LNCaP clone FGC (cell line): ENCODE measurements at places on chromosomes 6 and 20.
A peak's percentile ranks its signal among the peaks of the same experiment; 100 is the strongest.

DNA sequence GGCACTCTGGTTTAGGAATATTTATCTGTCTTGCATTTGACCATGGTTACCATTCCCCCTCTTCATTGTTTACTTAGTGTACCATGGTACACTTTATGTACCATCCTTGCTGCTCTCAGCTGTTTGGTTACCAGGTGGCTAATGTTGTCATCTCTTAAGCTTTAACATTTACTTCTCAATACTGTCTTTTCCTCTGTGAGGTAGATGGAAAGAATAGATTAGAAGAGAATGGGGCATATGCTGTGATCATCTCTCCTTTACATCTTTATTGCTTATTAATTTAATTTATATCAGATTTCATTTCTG, 109.2 kb downstream of the NCOA3 start:
- no peak for DNase-seq

DNA sequence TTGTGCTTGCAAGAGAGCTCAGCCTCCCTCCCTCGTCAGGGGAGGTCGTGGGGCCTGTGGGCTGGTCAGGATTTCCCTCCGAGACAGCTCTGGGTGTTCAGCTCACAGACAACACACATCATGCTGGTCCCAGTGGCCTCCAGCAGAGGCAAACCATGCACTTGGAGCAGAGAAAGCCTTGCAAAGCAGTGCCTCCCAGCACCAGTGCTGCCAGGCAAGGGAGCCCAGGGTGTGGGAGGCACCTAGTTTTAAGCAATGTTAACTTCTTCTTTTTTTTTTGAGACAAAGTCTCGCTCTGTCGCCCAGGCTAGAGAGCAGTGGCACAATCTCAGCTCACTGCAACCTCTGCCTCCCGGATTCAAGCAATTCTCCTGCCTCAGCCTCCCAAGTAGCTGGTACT, 34.0 kb upstream of the INSM1 start:
- no peak for DNase-seq

DNA sequence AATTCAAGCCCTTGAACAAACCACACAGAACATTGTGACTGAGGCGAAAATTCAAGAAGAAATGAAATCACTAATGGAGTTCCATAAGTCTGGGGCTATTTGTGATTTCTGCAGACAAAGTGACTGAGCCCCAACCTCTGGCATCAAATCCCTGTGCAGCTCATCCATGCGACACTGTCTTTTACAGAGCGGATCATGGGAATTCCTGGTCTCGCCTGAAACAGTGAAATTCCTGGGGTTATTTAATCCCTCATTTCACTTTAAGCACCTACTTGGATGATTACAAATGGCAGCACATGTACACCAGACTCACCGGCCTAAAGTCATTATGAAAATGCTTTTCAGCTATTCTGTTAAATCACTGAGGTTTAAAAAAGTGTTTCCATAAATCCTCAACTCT, 102.4 kb upstream of the CDH4 start:
- no peak for DNase-seq

GRCh38 chr6:169096388-169096787, 157.3 kb downstream of the THBS2 start:
- no peak for DNase-seq

DNA sequence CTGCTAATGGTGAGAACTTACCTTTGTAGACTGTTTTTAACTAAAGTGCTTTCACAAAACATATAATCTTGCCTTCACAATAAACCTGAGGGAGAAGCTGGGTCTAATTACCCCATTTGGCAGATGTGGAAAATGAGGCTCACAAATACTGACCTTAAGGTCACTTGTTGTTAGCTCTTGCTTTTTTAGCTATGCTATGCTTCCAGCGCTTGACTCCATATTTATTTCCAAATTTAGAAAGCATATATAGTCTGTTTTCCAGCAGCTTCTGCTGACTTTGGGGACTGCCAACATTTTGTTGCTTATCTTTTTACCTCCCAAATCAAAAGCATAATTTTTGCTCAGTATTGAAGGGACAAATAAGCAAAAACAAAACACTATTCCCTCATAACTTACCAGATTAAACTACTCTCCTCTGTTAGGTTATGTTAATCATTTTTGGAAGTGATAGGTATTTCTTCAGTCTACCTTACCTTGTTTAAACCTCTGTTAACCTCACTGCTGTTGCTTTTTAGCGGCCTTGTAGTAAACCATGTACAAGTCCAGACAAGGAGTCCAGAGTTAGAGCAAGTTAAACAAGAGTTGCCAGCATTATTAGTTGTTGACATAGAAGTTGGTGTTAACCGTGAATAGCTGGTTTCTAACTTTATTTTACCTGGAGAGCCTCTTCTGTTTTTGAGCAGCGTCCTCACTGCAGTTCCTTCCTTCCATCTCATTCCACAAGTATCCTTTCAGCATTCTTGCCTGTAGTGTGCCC, 4.9 kb upstream of the BTBD3 start:
- no peak for DNase-seq

- no peak for DNase-seq
Measured at GRCh38 chr6:53929041-53929820, 134.4 kb downstream of the LRRC1 start.

DNA sequence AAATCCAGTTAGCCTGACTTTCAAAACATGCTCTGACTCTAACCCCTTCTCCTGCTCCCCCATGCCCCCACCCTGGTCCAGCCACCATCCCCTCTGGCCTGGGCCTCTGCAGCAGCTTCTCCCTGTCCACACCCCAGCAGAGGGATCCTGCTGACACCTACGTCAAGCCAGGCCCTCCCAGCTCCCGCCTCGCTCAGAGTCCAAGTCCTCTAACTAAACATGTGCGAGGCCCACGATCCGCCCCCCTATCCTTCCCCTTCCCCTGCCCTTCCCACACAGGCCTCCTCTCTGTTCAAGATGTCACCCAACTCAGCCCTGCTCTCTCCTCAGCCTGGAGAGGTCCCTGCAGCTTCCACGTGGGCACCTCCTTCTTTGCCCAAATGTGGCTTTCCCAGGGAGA, 33.7 kb downstream of the NFATC2 start:
- DNase-seq, result no peak

GRCh38 chr20:62365814-62366369, 1.2 kb downstream of the LAMA5 start:
- no peak for DNase-seq

DNA sequence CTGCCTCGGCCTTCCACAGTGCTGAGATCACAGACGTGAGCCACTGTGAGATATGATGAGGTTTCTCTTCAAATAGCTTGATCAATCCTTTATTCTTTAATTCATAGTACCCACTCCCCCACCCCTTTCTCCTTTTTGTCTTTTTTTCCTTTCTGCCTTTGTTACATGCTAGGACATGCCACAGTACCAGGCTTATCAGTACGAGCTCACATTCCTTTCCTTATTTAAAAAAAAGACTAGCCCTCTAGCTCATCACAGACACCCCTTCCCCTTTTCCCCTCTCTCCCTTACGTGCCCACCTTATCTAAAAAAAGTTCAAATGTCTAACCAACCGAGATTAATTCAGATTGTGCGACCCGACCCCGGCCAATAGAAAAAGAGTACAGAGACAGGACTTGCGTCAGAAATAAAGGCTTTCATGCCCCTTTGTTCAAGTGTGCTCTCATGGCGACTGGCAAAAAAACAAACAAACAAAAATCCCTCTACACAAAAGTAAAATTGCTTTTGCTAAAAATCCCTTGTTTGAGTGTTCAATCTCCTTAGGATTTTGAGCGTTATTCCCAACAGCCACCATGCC, 49.2 kb downstream of the MRAP2 start:
- no peak for DNase-seq

DNA sequence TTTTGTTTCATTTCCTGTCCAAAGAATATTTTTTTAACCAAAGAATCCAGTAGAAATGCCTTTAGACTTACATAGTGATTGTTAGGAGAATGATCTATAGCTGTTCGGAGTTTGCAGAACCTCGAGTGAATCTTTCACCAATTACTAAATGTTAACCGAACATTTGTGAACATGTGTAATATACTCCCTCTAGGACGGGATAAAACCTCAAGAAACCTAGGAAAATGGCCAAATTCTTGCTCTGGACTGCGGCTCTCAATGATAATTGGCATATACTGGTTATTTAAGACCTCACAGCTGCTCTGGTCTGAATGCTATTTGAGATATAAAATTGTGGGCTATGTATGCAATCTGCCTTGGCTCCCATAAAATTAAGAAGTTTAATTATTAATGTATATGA, 137.1 kb downstream of the PACRG start:
- no peak for DNase-seq

- no peak for DNase-seq
Measured at GRCh38 chr6:157607317-157608109, 215.5 kb upstream of the SNX9 start.

DNA sequence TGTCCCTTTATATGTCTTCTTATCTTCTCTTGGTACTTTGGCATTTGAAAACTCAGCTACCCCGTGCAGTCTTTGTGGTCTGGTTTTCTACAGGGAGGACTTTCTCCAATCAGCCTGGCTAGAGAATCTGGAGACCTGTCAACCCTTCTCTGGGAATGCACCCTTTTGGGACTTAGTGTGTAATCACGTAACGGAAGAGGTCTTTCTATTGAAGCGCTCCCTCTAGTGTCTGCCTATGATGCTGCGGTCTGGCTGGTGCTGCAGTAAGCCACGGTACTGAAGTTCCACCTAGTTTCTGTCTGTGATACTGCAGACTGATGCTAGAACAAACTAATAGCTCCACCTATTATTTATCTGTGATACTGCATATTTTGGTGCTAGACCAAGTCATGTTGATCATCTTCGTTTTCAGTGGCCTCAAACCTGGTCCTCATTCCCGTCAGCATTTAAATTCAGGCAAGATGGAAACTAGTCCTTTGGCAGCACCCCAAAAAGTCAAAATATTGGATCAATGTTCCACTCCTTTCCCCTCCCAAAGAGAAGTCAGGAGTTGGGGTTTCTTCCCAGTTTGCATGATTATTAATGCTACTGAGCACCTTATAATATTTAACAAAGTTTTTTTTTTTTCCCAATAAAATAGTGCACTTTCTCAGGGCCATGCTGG, 12.5 kb upstream of the SIRPB2 start:
- DNase-seq, result peak; percentile 89

GRCh38 chr6:136945072-136945471, 23.0 kb downstream of the SLC35D3 start:
- no peak for DNase-seq

GRCh38 chr20:15902493-15902892, 670.8 kb downstream of the KIF16B start:
- DNase-seq, result no peak

- DNase-seq, result no peak
Measured at GRCh38 chr6:147621263-147621662, 112.8 kb downstream of the SAMD5 start.

DNA sequence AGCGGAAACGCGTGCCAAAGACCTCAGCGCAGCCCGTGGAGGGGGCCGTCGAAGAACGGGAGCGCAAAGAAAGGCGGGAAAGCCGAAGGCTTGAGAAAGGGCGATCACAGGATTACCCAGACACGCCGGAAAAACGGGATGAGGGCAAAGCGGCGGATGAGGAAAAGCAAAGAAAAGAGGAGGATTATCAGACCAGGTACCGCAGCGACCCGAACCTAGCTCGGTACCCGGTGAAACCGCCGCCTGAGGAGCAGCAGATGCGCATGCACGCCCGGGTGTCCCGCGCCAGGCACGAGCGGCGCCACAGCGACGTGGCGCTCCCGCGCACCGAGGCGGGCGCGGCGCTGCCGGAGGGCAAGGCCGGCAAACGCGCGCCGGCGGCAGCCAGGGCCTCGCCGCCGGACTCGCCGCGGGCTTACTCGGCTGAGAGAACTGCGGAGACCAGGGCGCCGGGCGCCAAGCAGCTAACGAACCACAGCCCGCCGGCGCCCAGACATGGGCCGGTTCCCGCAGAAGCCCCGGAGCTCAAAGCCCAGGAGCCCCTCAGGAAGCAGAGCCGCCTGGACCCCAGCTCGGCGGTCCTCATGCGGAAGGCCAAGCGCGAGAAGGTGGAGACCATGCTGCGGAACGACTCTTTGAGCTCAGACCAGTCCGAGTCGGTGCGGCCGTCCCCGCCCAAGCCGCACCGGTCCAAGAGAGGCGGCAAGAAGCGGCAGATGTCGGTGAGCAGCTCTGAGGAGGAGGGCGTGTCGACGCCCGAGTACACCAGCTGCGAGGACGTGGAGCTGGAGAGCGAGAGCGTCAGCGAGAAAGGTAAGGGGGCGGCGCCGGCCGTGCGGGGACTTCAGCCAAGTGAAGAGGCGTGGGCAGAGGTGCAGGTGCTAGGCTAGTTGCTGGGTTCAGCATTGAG, 296.2 kb downstream of the RIMS1 start:
- peak; percentile 79 for DNase-seq

DNA sequence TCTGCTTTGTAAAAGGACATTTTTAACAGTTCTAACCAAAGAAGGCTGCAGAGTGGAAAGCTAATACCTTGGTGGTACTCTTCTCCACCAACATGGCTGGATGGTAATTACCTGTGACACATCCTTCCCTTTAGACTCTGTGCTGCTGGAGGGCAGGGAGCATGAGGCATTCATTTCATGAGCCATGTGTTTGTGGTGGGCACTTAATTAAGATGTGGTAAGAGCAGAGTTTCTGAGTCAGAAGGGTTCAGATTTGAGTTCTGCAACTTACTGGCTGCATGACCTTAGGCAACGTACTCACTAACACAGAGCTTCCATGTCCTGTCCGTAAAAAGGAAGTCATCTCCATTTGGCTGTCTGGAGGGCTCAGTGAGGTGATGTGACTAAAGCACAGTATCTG, 9.1 kb upstream of the ZNF133 start:
- DNase-seq, result no peak

DNA sequence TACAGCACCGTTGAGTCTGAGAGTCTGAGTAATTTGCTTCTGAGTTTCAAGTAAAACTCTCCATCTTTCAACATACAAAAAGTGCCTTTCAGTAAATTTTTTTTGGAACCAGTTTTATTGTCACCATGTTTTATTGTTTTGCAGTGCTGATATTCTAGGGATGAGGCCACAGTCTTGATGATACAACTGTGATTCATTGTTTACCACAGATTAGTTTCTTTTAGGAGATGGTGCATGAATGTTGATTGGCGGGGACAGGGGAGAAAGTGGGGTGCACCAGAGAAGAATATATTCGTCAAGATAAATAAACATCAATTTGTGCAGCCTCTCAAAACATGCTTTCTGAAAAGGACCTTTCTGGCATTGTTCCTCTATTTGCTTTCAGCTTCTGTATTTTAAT, 109.0 kb downstream of the MCHR2 start:
- no peak for DNase-seq

DNA sequence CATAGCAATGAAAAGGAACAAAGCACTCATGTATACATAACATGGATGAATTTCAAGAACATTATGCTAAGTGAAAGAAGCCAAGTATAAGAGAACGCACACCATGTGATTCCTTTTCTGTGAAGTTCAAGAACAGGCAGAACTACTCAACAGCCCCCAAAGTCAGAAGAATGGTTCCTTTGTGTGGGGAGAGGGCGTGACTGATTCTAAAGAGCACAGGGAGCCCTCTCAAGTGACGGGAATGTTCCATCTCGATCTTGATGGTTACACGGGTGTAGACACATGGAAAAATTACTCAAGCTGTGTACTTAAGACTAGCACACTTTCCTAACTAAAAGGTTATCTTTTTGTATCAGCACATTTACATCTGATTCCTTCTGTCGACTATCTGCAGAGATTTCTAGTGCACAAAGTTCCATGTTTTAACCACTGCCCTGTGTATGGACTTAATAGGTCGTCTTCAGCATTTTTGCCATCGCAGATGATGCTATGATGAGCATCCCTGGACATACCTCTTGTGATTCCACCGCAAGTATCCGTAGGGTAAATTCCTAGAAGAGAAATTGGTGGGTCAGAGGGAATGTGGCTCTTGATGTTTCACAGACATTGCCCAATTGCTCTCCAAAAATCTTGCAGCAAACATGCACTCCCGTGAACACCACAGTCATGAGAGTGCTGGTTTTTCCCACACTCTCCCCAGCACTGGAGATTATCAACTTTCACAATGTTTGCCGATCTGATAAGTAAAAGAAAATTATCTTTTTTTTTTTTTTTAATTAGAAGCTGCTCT, 279.3 kb downstream of the BMP7 start:
- no peak for DNase-seq
